CD8-positive, alpha-beta memory T cell (primary cell): ENCODE measurements at places on chromosomes 5 and 9. TPM values are rescaled to one million over a fixed set of nuclear protein-coding genes. Genes with fewer than 3 reads are reported as not detected.

DNA sequence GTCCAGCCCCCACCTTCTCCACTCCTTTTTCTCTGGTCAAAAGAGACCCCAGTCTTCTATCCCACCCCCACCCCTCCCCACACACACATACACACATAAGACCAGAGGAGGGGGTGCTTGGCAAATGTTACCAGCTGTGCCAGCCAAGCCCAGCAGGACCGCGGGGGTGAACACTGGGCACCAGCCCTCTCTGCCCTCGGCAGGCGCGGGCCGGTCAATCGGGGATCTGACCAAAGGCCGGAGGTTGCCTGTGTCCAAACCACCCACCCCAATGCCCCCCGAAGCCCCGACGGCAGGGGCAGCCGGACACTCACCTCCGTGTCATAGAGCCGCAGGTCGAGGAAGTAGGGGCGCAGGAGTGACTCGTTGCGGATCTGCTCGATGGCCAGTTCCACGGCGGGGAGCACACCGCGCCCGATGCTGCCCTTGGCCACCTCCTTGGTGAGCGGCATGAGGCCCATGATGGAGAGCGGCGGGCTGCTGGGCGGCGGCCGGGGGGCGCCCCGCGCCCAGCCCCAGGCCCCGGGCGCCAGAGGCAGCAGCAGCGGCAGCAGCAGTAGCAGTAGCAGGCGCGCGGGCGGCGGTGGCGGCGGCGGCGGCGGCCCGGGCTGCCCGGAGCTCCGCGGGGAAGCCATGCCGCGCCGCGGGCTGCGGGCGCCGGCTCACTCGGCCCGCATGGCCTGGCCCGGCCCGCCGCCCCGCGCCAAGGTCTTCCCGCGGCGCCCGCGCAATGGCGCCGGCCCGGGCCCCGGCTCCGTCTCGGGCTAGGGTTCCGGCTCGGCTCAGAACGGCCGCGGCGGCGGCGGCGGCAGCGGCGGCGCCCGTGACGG is 417 bp downstream of the GABBR2 start:
- DNase-seq: no peak

DNA sequence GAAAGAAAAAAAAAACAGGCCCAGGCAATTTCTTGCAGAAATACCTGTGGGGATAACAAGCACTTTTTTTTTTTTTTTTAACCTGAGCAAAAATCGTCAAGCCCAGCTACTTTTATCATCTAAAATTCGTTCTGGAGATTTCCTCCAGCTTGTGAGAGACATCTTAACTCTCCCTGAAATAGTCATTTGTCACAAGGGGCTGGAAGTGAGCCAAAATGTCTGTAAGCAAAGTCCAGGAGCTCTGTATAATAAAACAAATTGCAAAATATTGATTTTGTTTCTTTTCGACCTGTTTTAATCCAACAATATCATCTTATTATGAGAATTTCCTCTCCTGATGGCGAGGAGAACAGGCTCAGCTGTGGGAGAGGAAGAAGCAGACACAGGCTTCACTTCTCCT is 168.4 kb downstream of the TTLL11 start:
- no peak for DNase-seq

GRCh38 chr9:31377358-31377757 is 1007.1 kb upstream of the ACO1 start:
- DNase-seq: no peak

- no peak for DNase-seq
Observed at GRCh38 chr5:158246661-158247060, 387.7 kb upstream of the CLINT1 start.

Gene NUTM2G
- total RNA-seq: not detected

Gene EPB41L4B
- 0.44 TPM for total RNA-seq

Gene NR5A1
- not detected for total RNA-seq

Gene STC2
- 2.1 TPM for total RNA-seq

Gene ADAMTSL2
- not detected for total RNA-seq

Gene PAX5
- total RNA-seq: 0.29 TPM
